ENCODE measurements at places on chromosomes 2 and 18.

DNA sequence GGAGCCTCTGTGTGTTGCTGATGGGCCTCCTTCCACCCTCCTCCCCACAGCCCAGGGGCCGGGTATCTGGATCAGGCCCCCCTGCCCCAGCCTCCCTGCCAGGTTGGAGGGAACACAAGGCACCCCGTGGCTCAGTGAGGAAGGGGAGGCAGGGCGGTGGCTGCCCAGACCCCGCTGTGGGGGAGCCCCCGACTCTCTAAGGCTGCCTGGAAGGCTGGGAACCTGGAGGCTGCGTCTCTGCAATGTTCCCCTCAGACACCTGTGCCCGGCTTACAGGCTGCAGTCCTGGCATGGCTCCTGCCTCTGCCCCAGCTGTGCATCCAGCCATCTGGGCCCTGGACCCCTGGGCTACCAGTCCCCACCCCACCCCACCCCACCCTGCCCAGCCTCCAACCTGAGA lies 438 bp upstream of the MAB21L4 start:
- DNase-seq = no peak

DNA sequence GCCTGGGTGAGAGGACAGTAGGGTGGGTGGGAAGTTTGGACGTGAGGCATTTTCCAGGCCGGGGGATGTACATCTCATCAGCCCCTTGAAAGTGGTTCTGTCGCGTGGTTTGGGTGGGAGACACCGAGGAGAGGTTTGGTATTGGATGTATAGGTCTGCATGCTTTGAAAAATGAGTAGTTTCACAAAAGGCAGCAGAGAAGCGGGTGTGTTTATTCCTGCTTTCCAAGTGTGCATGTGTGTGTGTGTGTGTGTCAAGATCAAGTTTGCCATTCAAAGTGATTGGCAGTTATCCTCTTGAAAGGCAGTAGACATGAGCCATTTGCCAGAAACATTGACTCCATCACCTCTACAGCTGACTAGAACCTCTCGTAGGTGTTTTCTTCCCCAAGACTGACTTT lies 423.1 kb upstream of the POU3F3 start:
- DNase-seq = no peak

DNA sequence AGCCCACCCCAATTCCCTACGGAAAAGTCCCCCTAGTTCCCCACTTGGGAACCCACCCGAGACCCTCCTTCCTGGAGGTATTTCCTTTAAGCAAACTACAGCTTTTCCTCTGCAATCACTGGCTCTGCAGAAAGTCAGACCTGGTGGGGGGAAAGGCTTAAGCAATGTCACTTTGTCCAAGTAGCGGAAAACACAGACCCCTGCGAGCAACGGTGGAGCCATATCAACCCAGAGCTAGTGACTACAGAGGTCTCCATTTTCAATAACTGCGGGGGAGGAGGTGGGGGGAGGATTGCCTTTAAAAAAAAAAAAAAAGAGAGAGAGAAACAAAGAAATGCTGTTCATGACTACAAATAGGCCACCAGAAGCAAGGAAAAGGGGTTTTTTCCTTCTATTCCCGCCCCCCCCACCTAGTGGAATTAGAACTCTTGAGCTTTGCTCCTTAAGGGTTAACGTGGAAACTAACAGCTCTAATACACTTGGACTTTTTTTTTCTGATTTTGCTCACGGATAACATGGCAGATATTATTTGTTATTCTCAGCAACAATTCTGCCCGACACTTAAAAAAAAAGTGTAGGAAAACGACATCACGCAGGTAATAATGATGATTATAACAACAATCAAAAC lies 1.1 kb upstream of the FRZB start:
- no peak for DNase-seq

DNA sequence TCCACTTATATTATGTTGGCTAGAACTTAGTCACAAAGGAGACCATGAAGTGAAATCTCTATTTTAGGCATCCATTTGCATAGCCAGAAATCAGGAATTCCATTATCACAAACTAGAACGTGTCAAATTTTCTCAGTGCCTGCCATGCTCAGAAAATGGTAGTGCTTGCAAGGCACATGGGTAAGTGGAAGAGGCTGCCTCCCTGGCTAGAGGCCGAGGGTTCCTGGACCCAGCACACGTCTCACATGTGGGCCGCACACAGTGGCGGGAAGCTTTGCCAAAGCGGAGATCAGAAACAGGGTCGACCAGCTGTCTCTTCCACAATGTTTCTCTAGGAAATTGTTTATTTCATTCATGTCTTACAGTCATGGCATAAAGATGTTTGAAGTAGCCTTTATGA lies 42.3 kb downstream of the TRAF3IP1 start:
- DNase-seq = no peak

DNA sequence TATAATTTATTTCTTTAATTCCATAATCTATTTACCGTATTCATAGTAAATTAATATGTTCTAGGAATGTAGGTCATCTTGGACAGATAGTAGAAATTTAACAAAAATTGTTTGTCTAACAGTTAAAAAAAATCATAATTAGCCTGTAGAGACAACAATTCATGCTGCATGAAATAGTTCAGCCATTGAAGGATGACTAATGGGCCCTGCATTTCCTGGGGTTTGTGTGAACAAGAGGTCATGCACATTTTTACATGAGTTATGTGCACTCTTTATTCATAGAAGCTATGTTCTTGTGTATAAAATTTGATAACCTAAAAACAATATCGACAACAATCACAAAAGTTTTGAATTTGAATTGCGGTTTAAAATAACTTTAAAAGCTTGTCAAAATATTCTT lies 1663.6 kb downstream of the SUCLG1 start:
- DNase-seq = peak; percentile 47

DNA sequence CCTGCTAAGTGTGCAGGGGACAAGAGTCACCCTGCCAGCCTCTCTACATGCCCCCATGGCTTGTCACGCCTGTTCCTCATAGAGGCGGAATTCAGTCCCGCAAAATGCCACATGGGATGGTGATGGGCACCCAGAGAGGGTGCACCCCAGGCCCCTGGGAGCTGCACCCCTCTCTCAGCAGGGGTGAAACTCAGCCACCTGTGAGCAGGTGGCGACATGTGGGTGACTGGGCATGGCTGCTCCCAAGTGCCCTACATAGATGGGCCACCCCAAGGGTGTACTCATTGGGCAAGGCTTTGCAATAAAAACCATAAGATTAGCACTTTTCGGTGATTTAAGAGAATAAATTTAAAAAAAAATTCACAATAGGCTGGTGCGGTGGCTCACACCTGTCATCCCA lies 6.3 kb downstream of the HS6ST1 start:
- DNase-seq = no peak

DNA sequence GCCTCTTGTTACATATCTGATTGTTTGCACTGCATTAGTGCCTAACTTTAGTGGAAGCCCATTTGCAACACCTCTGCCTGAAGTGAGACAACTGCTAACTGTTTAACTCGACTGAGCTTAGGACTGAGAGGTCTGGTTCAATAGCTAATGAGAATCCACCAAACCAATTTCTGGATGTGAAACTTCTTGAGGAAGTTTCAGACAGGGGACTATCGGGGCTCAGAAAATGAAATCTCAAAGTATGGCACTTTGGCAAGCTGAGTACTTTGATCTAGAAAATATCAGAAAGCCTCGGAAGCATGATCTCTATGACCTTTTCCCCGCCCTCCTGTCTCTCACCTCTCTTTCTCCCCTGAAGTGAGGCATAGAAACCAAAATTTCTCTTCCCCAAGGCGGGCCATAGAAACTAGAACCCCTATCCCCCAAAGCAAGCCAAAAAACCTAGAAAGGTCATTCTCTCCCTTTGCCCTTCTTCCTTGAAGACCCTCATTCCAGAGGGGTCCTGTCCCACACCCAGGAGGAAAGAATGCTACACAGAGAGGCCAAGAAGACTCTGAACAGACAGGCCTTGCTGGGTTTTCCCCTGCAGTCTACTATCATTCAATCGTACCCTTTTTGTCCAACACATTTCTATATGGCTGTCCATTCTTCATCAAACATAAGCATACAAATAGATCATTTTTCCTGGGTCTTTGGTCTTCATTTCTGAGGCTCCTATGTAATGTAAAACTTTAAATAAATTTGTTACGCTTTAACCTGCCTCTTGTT lies 69.6 kb upstream of the CREB1 start:
- DNase-seq = no peak

DNA sequence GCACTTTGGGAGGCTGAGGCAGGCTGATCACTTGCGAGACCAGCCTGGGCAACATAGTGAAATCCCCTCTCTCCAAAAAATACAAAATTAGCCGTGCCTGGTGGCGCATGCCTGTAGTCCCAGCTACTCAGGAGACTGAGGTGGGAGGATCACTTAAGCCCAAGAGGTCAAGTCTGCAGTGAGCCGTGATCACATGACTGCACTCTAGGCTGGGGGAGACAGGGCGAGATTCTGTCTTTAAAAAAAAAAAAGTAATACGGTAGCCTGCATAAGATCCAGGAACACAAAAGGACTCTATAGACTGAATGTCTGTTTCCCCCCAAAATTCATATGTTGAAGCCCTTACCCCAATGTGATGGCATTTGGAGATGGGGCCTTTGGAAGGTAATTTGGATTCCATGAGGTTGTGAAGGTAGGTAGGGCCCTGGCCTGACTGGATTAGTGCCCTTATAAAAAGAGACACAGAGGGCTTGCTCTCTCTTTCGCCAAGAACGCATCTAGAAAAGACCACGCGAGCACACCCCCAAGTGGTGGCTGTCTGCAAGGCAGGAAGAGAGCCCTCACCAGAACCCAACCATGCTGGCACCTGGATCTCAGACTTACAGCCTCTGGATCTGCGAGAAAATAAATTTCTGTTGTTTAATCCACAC lies 17.0 kb downstream of the MBOAT2 start:
- no peak for DNase-seq

DNA sequence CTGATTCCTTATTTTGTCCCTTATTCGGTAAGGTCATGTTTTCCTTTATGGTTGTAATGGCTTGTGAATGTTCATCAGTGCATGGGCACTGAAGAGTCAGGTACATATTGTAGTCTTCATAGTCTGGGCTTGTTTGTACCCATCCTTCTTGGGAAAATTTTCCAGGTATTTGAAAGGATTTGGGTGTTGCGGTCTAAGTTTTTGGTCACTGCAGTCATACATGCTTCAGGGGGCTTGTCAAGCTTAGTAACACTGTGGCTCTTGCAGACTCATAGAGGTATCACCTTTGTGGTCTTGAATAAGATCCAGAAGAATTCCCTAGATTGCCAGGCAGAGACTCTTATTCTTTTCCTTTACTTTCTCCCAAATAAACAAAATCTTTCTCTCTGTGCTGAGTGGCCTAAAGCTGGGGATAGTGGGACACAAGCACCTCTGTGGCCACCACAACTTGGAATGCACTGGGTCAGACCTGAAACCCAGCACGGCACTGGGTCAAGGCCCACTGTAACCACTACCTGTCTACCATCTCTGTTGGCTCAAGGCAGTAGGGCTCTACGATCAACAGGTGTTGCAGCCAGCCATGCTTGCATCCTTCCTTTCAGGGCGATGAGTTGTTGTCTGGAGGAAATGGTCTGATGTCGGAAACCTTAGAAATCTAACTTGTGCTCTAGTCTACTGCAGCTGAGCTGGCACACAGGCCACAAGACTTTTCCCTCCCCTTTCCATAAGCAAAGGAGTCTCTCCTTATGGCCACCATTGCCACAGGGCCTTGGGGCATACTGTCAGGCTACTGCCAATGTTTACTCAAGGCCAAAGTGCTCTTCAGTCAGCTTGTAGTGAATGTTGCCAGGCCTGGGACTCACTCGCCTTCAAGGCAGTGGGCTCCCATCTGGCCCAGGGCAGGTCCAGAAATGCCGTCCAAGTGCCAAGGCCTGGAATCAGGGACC lies 21.5 kb downstream of the IL1RN start:
- no peak for DNase-seq

DNA sequence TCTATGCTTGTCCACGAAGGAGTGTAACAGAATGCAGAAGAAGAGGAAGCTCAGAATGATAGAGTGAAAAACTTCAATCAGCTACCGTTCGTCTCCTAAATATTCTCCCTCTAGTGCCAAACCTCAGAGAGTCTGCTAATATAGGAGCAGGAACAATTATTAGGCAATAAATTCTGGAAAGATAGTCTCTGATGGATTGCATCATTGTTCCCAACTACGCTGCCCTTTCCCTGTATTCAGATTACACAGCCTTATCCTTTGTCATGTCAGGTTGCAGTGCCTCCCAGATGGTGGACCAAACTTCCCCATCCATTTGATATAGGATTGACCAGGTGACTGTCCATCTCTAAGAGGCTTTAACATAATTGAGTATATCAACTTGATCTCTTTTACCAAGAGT lies 811.5 kb upstream of the CHAC2 start:
- DNase-seq = no peak

- DNase-seq = no peak
Measured at GRCh38 chr2:199703199-199703598, 147.8 kb downstream of the FTCDNL1 start.

GRCh38 chr2:62441421-62441820 lies 64.6 kb downstream of the TMEM17 start:
- DNase-seq = no peak

GRCh38 chr2:86213699-86214502 lies 14.6 kb downstream of the MRPL35 start:
- no peak for DNase-seq

DNA sequence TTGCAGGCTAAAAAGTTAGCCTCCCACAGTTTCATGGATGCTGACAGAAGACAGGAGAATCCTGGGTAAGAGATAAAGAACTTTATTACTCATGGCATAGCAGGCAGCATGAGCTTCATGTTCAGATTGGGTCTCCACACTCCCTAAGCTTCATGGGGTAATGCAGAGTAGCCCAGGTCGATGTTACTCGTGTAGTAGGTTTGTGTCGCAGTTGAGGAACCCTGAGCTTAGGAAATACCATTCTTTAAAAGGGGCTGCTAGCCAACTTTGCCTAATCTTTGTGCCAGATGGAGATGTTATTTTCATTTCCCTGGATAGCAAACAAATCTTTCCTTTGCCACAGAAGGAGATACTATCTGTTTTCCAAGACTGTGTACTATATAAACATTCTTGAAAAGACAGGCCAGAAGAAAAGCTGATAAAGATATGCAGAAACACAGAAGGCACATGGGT lies 117.6 kb downstream of the LTBP1 start:
- DNase-seq = no peak

GRCh38 chr2:201257956-201258665 lies 2.2 kb upstream of the CASP8 start:
- DNase-seq = no peak

DNA sequence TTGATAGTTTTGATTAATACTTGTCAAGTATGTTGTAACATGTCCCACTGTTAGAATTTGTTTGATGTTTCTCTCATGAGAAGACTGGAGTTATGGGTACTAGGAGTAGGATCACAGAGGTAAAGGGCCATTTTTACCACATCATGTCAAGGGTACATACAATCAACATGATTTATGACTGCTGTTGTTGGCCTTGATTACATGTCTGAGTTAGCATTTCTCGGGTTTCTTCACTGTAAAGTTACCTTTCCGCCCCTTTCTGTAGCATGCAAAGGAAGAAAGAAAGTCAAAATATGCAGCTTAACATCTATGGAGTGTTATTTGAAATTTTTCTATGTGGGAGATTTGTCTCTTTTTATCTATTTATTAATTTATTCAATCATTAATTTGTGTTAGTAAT lies 1456.4 kb downstream of the SUCLG1 start:
- no peak for DNase-seq

GRCh38 chr2:224146356-224147160 lies 107.5 kb upstream of the SERPINE2 start:
- DNase-seq = no peak
